PC-3 (cell line): ENCODE measurements at places on chromosomes 1 and 21.

DNA sequence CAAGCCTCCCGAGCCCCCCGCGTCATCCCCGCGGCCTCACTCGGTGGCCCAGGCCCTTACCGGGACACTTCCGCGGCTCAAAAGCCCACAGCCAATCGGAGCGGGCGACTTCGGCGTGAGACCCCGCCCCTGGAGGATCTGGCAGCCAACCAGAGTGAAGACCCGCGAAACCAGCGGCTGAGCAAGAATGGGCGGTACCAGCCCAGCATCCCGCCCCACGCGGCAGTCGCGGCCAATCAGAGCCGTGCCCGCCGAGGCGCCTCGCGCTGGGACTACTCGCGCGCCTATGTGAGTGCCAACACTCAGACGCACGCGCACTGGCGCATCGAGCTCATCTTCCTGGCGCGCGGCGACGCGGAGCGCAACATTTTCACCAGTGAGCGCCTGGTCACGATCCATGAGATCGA, 22.5 kb downstream of the DISP3 start:
- DNase-seq = no peak

DNA sequence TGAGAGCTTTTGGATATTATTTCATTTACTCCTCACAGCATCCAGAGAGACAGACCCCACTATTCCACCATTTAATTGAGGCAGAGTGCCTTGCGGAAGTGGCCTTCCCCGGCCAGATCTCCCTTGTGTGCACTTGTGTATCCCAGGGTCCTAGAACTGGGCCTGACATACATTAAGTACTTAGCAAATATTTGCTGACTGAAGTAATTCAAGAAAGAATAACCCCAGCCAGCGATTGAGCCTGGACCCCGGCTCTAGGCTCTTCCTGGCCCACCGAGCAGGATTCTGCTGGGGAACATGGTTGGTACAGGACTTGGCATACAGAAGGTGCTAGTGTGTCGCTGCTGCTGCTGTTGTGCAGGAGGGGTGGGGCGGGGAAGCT, 8.4 kb downstream of the DMRTA2 start:
- DNase-seq = no peak

- peak; percentile 32 for DNase-seq
Measured at GRCh38 chr1:147156642-147157041, 15.6 kb downstream of the PRKAB2 start.

GRCh38 chr1:160045653-160046052, 13.9 kb upstream of the PIGM start:
- no peak for DNase-seq
